ENCODE measurements at places on chromosomes 5 and 9. TPM values are rescaled to one million over a fixed set of nuclear protein-coding genes. Genes with fewer than 3 reads are reported as not detected.

Gene IL3
- total RNA-seq, result not detected

Gene PCDHA7
- not detected for total RNA-seq

Gene IFNB1
- not detected for total RNA-seq

Gene SLC6A3
- 0.19 TPM for total RNA-seq

Gene SEMA6A
- total RNA-seq, result 4.6 TPM

Gene FOXD4L4
- not detected for total RNA-seq

Gene CTSV
- total RNA-seq, result 3.1 TPM

Gene GABRP
- 45.0 TPM for total RNA-seq

Gene LPAR1
- total RNA-seq, result 59.5 TPM

Gene C9orf43
- total RNA-seq, result 0.79 TPM

Gene NOXA1
- 2.1 TPM for total RNA-seq

Gene SDHA
- total RNA-seq, result 71.5 TPM

Gene CEMIP2
- total RNA-seq, result 7.6 TPM

Gene S100Z
- not detected for total RNA-seq

Gene NUDT12
- total RNA-seq, result 6.8 TPM

Gene DNAJA1
- total RNA-seq, result 44.4 TPM
